Nucleus accumbens (tissue), 56 donors: ENCODE measurements at places on chromosomes 4 and X.

GRCh38 chr4:102552781-102553180 lies 51.6 kb downstream of the NFKB1 start:
- no peak for DNase-seq

GRCh38 chr4:113499166-113499565 lies 262.4 kb downstream of the CAMK2D start:
- no peak for DNase-seq

GRCh38 chrX:120372667-120373370 lies 10.9 kb downstream of the ATP1B4 start:
- DNase-seq = no peak

GRCh38 chrX:150842198-150842685 lies 56.2 kb downstream of the CD99L2 start:
- DNase-seq = no peak

DNA sequence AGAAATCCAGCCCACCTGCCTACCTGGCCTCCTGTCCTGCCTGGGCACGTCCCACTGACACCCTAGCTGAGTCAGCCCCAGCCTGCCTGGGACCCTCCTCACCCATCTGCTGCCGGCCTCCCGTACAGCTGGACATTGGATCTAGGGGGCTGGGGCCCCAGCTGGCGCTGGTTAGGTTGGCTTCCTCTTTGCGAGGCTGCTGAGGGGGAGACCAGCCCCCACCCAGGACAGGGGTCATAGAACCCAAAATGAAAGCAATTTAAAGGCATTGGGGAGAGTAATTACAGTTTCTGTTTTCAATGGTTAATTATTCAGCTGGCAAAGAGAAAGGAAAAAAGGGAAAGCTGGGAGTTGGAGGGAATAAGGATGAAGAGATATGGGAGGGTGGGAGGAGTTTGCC lies 15.8 kb downstream of the EFNB1 start:
- no peak for DNase-seq

- no peak for DNase-seq
Observed at GRCh38 chr4:23770011-23770410, 119.8 kb downstream of the PPARGC1A start.

DNA sequence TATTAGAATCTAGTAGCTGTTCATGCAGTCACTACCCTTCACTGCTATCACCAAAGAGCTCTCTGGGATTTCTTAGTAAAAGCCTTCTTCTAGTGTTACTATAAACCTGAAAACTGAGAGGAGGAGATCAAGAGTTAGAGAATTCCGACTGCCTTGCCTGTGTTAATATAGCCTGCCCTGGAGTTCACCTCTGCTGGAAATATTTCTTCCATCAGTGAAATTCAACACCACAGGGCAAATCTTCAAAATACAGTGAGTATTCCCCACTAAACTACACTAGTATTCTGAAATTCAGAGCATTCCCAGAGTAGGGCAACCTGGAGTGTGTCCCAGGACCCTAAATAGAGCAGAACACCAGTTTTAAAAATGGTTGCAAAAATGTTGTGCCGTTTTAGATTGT lies 301.1 kb downstream of the ARHGAP24 start:
- DNase-seq = no peak

DNA sequence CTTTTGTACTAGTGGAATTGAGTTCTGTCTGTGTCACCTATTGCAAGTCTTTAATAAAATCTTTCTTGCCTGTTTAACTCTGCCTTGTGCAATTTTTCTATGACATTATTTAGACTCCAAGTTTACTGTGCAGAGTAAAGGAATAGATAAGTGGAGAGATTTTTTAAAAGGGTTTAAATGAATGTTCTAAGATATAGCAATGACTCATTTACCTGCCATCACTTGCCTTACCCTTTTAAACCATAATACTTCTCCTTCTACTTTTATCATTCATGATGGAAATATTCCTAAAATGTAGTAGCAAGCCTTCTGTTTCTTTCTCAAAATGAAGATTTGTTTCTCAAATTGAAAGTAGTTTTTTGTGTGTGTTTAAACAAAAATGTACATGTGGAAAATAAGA lies 782.8 kb upstream of the MAGEB2 start:
- DNase-seq = no peak

DNA sequence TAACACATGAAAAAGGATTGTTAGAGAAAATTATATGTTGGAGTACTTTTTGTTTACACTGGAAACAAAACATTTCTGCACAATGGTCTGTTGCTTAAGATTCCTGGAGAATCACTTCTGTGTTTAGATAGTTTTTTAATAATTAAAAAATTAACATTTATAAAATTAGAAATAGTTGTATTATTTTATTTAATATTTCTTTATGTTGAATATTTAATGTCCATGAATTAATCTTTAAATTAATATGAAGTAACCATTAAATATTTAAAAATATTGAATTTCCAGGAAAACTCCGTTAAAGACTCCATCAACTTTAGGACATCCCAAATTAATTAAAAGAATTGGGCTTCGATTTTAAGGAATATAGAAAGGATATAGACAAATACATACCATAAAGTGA lies 797.1 kb upstream of the GALNTL6 start:
- no peak for DNase-seq

GRCh38 chrX:154351183-154352011 lies 23.0 kb downstream of the FLNA start:
- no peak for DNase-seq

GRCh38 chr4:88062311-88062710 lies 54.9 kb downstream of the PKD2 start:
- no peak for DNase-seq

GRCh38 chr4:15691346-15692135 lies 9.9 kb downstream of the FAM200B start:
- DNase-seq = no peak

GRCh38 chr4:73387552-73387951 lies 16.5 kb upstream of the ALB start:
- no peak for DNase-seq

- DNase-seq = no peak
Observed at GRCh38 chr4:6291784-6292297, 22.2 kb downstream of the WFS1 start.

- no peak for DNase-seq
Observed at GRCh38 chr4:120007191-120007871, 59.3 kb downstream of the MAD2L1 start.

- DNase-seq = no peak
Observed at GRCh38 chr4:93770201-93770600, 58.4 kb upstream of the ATOH1 start.

- DNase-seq = no peak
Observed at GRCh38 chr4:173270312-173271027, 63.7 kb downstream of the HMGB2 start.

DNA sequence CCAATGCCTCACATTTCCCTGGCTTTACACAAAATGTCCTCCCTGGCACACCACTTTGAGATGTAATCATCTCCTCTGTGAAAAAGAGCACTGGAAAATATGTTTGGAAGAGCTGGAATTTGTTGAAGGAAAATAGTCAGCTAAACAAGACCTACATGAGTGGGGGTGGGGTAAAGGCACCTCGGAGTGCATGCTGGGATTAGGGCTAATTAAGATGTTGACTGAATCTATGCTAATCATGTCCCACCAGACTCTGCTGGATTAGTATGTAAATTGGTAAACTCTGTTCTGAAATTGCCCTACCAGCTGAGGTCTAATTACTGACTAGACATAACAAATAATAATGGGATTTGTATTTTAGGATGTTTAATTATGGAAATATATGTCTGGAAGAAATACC lies 46.8 kb upstream of the MID1 start:
- DNase-seq = no peak

GRCh38 chr4:83036991-83037665 lies 2.1 kb downstream of the COPS4 start:
- no peak for DNase-seq

DNA sequence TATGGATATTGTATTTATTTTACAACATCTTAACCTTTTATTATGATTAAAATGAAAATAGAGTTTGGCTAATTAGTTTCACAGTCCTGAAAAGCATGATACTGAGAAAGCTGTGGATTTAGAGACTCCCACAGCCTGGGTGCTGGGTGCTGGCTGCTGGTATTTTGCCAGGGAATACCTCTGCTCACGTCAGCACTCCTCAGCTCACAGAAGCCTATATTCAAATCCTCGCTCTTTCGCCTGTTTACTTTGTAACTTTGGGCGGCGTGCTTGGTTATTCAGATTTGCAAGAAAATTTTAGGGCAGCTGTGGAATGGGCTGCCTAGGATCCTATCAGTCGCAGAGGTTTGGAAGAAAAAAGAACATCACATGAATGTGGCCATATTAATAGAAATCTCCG lies 261.8 kb downstream of the DCTD start:
- DNase-seq = no peak

DNA sequence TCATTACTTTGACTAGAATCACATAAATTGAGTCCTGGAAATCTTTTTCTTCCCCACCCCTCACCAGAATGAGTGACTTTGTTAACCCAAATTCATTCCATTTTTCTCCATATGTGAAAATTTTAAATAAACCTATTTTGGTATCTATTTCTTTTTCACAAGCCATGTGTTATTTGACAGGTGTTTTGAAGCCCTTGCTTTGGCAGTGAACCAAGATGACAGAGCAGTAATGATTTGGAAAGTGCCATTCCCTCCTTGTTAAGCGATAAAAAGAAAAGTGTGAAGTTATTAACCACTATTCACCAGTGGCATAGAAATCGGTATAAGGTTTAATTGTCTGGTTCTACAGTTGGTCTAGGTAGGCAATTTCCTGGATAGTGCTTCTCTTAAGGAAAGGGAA lies 66.1 kb downstream of the POLA1 start:
- no peak for DNase-seq

DNA sequence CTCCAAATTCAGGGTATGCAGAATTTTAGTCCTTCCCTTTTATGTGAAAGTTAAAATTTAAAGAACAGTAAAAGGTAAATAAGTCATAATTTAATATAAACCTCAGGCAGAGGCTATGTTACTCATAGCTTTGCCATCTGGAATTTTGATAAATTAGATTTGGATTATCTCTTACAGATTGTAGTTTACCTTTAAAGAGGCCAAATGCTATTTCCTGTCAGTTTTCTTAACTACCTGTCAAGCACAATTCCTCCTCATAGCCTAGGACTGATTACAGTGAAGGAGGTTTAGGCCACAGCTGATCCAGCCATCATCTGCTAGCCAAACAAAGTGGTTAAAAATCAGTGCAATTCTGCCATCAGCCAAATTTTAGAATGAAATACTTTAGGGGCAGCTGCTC lies 128.1 kb downstream of the MFAP3L start:
- DNase-seq = no peak

GRCh38 chrX:82842286-82842685 lies 665.8 kb upstream of the POU3F4 start:
- DNase-seq = no peak
